Activated CD8-positive, alpha-beta memory T cell treated with anti-CD3 and anti-CD28 coated beads for 48 hours (primary cell): ENCODE measurements at places on chromosomes 11 and 22.

DNA sequence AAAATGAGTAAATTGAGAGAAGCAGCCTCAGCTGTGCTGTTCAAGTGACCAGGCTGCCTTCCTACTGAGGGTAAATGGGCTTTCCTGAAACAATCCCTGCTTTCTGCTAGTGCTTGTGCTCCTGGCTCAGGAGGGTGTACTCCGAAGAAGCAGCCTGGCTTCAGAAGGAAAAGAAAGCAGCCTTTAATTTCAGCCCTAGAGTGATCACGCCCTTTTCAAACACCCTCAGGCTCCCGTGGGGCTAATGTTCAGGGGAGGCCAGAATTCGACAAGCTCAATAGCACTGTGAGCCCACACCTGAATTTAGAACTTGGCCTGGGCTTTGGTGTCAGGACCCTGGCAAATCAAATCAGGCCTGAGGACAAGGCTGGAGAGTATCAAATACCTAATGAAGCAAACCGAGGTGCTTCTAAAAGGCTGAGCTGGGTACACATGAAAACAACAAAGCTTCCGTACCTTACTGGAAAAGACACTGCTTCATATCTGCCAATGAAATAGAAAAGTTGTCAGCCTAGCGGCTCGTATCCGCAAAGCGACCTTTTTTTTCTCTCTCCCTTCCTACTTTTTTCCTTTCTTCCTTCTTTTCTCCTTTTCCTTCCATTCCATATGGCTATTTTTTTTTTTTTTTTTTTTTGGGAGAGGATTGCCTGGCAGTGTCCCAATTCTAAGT lies 387.8 kb downstream of the SOX6 start:
- DNase-seq, result no peak

DNA sequence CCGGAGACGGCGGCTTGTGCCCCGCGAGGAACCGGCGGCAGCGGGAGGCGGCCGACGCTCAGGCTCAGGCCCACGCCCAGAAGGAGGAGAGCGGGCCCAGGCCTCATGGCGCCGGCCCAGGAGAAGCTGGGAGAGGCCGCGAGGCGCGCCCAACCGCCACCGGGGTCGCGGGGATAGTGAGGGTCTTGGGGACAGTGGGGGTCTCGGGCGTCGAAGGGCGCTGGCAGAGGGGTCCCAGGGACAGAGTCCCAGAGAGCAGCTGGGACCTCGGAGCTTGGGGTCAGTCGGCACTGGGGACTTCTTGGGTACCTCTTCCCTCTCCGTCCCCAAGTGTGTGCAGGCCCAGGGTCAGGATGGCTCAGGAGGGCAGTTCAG lies at the start of gene PKDREJ:
TSS of gene PKDREJ (minus strand) at position 128 of the 375 bp plus-strand sequence. CDS start at position 107, 21 bp downstream.
- no peak for DNase-seq

DNA sequence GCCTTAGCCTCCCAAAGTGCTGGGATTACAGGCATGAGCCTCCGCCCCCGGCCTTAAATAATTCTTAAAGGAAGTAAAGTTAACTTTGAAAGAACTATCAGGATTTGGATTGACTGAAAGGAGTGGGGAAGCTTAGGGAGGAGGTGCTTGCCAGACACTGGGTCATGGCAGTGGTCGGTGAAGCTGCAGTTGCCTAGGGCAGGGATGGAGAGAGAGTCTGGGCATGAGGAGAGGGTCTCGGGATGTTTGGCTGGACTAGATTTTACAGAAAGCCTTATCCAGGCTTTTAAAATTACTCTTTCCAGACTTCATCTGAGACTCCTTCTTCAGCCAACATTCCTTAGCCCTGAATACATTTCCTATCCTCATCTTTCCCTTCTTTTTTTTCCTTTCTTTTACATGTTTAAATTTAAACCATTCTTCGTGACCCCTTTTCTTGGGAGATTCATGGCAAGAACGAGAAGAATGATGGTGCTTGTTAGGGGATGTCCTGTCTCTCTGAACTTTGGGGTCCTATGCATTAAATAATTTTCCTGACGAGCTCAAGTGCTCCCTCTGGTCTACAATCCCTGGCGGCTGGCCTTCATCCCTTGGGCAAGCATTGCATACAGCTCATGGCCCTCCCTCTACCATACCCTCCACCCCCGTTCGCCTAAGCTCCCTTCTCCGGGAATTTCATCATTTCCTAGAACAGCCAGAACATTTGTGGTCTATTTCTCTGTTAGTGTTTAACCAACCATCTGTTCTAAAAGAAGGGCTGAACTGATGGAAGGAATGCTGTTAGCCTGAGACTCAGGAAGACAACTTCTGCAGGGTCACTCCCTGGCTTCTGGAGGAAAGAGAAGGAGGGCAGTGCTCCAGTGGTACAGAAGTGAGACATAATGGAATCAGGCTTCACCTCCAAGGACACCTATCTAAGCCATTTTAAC lies at the start of gene NNMT:
TSS of gene NNMT (plus strand) at position 724 of the 929 bp plus-strand sequence. CDS start at position 882, 158 bp downstream.
- DNase-seq, result no peak

DNA sequence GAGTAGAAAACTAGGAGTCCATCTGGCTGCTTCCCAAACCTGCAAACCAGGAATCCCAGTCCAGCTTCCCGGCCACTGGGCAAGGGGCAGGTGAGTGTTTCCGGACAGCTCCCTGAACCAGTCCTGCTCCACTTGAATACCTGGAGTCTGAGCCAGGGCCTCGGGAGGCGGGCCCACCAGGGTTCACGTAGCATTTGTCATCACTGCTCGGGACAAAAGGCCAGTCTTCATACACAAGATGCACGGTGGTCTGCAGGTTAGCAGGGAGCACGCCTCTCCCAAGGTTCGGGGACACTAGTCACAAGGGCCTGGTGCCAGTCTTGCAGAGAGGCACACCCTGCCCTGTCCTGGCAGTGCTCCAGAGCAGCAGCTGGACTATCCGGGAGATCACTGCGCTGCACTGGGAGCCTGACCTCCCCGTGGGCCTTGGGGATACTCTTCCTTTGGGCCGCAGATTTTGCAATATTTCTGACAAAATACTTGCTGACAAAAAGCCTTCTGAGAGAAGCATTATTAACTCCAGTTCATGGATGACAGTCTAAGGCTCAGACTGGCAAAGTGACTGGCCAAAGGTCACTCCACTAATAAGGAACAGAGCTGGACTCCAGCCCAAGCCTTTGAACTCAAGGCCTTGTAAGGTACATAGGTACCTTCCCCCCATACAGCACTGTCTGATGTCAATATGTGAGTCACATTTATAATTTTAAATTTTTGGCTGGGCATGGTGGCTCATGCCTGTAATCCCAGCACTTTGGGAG lies 25.1 kb downstream of the CD6 start:
- no peak for DNase-seq

DNA sequence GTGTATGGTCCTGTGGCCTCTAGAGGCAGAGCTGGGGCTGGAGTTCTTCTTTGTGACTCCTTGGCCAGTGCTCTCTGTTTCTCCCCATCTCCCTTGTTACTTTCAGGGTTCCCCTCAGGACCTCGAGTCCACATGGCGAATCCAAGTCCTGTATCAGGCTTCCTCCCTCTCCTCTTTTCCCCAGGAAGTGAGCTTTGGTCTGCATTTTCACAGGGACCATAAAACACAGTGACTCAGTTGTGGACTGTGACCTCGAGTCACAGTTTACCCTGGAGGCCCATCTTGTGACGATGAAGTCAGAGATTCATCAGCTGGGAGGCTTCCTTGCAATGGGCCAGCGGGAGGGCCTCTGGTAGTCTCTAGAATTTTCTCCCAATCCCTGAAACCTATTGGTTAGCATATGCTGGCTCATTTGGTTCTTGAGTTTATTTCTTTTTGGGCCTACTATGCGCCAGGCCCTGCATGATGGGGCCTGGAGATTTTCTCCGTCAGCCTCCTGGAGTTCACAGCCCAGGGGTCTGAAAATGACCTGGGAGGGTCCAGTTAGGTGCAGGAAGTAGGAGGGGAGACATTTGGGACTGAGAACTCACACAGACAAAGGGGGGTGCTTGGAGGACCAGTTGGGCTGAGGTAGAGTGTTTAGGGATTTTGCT lies 100.8 kb downstream of the KIAA1671 start:
- DNase-seq, result no peak

GRCh38 chr11:113531083-113531482 lies 55.9 kb upstream of the DRD2 start:
- DNase-seq, result no peak

DNA sequence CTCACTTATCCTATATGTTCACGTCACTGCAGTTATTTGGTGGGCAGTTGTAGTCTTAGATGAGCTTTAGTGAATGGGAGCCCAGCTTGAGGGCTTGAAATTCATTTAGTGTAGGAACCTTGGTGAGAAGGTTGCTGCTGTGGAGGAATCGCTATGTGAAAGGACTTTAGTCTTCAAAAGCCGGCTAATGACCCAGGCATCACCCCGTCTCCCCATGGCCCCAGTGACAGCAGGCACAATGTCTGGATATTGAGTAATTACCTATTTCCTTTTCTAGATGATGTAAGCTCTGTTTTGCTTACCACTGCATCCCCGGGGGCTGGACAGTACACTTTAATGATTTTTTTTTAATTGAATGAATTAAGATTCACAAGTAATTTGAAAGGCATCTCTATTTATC lies 283.2 kb downstream of the ST3GAL4 start:
- DNase-seq, result no peak

GRCh38 chr22:23547818-23548500 lies 32.1 kb downstream of the IGLL1 start:
- no peak for DNase-seq

DNA sequence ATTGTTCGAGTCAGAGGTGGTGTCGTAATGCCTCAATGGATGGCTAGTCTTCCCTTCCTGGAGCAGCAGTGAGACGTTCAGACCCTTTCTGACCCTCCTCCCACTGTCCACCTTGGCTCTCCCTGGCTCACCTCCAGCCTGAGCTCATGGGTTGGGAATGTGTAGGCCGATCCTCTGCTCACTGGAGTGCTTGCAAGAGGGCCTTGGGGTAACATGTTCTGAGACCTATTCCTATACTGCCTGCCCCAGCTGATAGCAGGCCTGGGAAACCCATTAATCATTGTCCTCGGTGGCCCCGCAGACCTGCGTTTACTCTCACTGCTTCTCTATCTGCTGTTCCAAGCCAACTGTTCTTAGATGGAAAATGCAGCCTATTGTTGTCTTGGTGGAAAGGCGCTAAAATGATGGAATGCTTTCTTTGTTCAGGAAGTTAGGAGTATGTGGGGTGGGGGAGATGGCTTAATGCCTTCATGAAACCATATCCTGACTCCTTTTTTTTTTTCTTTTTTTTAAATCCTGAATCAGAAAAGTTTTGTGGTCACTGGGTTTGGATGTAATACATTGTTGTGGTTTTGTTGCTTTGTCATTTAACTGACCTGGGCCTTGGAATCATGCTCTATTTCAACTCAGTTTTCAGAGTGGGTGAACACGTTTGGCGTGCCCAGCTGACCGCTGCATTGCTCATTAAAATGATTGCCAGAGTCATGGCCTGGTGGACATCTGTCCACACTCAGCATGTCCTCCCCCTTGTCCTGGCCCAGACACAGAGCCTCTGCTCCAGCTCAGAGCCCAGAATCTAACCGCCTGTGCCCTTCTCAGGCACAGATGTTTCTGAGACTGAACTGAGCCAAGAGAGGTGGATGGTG lies 72.5 kb downstream of the MICAL2 start:
- no peak for DNase-seq

DNA sequence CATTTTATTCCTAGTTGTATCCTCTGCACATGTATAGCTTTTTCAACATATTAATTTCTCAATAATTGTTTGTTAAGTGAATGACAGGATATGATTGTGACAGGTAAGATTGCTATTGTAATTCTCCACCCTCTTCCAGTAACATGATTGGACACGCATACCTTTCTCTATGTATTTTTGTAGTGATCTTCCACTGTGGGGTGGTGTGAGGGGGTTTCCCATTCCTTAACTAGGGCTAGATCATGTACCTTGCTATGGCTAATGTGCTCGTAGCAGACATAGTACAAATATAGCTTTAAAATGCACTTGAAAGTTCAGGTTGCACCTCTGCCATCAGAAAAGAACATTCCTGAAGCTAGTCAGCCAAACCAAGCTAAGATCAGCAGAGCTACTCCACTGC lies 2392.8 kb upstream of the RAG2 start:
- no peak for DNase-seq

DNA sequence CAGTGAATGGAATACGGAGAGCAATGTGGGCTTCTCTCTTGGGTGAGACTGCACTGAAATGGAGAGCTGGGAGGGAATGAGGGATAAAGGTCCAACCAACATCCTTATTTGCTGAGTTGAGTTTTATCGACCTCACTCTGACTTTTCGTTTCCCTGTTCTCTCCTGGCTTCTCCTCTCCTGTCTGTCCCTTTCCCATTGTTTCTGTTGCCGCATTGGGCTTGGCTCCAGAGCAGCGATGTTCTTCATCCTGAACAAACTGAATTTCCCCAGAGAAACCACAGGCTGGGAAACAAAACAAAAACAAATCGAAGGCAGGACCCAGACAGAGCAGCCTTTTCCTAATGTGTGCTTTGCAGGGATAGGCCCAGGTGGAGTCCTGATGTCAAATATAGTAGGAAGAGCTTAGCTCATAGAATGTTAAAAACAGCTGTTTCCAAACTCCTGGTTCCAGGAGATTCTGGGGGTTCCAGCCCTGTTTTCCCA lies 30.0 kb downstream of the MOV10L1 start:
- DNase-seq, result no peak

GRCh38 chr22:30402028-30402765 lies 5.4 kb downstream of the SEC14L2 start:
- no peak for DNase-seq

GRCh38 chr11:22472306-22472705 lies 134.1 kb downstream of the SLC17A6 start:
- DNase-seq, result no peak

DNA sequence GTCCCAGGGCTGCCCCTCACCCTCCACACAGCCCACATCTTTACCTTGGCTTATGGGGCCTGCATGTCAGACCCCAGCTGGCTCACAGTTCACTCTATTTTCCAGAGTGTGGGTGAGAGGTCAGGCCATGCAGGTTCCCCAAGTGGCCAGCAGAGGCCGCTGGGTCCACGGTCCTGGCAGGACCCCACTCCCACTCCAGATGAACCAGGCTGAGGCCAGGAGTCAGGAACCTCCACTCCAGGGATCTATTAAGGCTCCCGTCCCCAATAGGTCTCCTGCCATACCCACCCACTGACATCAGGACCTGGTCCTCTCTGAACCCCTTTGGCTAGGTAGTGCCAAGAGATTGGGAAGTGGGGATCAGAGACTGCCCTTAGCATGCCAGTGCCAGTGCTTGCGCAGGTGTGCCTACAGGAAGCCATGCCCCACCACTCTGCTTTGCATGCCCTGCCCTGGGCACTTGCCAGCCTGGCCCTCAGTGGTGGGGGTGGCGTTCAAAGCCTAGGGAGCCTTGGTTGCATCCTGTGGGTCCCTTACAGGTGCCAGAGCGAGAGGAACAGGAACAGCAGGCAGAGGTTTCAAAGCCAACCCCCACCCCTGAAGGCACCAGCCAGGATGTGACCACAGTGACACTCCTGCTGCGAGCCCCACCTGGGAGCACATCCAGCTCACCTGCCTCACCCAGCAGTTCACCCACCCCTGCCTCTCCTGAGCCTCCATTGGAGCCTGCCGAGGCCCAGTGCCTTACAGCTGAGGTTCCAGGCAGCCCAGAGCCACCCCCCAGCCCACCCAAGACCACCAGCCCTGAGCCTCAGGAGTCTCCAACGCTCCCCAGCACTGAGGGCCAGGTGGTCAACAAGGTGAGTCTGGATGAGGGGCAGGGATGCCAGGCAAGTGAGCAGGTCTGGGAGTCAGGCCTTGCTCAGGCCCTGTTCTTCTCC lies 8.3 kb downstream of the SMTN start:
- DNase-seq, result no peak

GRCh38 chr11:83249972-83250593 lies 36.1 kb downstream of the CCDC90B start:
- DNase-seq, result no peak

- DNase-seq, result no peak
These were observed 130.5 kb downstream of the GRIA4 start for GRCh38 chr11:105740164-105740903.

- DNase-seq, result no peak
These were observed 883.0 kb downstream of the TBC1D22A start for GRCh38 chr22:47645450-47645914.

GRCh38 chr11:115462004-115462541 lies 42.1 kb downstream of the CADM1 start:
- no peak for DNase-seq
